NCI-H2171 (cell line): ENCODE measurements at places on chromosomes 1 and 21.

DNA sequence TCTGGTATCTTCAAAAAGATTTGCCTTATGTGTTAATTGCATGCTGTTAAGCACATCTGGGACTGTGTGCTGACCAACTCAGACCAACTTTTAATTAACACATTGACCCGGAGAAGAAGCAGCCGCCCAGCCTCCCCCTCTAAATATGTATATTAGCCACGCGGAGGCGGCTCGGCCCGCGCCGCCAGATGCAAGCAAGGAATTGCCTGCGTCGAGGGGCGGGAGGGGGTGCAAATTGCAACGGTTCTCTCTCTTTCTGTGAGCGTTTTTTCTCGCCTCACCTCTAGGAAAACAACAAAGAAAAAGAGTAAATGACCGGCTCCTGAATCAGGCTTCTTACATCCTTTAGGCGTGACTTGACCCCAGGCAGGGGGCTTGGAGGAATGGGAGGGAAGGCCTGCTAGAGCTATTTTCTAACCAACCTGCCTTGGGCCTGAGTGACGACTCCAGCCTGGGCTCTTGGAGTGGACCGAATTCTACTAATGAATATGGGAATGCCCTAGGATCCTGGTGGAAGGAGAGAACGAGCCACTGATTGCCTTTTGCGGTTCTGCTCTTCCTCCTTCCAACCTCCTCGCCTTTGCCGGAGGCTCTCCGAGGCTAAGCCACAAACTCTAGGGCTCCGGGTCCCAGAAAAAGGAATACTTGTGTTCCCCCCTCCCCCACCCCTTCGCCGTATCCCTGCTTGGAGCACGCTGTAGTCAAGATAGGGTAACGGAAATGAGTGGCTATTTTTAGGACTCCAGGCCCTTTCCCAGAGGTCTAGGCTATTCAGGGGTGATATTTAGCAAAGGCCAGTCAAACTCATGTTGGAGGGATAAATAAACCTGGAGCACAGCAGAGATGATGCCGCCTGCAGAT is 417.0 kb upstream of the ESRRG start:
- DNase-seq, result no peak

- DNase-seq, result no peak
Observed at GRCh38 chr1:47849005-47849521, 148.1 kb downstream of the TRABD2B start.

DNA sequence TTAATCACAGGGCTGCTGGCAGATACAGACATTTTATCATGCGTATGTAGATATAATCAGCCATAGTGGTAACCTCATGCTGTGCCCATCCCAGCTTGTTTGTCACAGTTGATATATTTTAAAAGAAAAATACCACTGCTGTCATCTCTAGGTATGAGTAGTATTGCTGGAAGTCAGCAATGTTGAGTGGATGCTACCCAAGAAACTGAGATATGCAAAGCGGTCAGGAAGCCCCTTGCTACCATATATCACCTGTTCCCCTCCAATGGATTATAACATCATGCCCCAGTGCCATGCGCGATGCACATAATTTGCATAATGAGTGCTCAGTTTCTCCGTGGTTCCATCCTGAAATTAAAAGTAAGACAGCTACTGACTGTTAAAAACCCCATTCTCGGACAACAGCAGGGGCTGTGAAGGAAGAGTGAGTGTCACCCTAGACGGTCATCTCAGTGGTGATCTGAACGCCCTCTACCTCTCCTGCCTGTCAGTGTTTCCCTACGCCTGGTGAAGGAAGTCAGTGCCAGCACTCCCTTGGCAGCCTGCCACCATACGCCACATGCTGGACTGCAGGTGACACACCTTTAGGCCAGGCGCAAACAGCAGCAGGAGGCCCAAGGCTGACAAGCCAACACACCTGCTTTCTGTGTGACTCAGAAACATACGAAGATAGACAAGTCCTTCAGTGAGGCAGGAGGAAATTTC is 2.7 kb downstream of the IL10RB start:
- DNase-seq, result peak; percentile 43

DNA sequence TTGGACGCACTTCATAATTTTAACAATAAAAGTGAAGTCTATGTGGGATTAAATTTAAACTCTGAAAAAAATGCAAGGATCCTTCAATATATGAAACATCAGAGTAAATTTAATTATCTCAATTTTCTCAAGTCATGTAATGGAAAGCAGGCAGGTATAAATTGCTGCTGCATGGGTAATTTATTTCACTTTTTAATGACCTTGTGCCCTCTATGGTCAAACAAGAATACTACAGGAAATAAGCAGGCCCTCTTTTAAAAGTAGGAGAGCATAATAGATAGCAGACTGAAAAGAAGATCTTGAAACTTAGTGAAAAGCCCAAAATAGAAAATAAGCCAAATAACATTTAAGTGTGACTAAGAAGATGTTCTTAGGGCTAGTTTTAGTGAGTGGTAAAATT is 22.9 kb downstream of the BCAS2 start:
- no peak for DNase-seq

DNA sequence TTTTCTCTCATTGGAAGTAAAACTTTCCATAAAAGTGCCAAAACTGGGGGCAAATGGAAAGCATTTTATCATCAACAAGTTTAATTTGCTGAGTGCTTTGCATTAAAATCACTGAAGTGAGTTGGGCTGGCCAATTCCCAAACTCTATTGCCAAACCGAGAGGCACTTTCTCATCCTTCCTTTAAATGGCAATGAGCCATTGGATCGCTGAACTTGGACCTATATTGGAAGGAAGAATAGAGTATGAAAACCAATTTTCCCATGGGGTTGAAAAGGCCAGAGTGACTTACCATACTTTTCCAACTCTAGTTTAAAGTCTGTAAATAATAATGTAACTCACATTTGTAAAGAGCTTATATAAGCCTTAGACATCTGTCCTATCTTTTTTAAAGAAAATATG is 189.1 kb upstream of the C1orf87 start:
- DNase-seq, result no peak

- DNase-seq, result no peak
Observed at GRCh38 chr1:175543447-175543846, 199.9 kb downstream of the TNR start.

GRCh38 chr1:224534731-224535130 is 81.4 kb upstream of the CNIH3 start:
- no peak for DNase-seq

- peak; percentile 71 for DNase-seq
Observed at GRCh38 chr1:166062421-166063070, 104.3 kb downstream of the FAM78B start.

GRCh38 chr1:39919545-39919944 is 17.8 kb upstream of the MYCL start:
- peak; percentile 61 for DNase-seq

- DNase-seq, result no peak
Observed at GRCh38 chr21:31480228-31480627, 136.2 kb upstream of the TIAM1 start.

- DNase-seq, result no peak
Observed at GRCh38 chr1:31702836-31703404, 897 bp downstream of the COL16A1 start.

- DNase-seq, result no peak
Observed at GRCh38 chr1:64691626-64692025, 53.2 kb upstream of the RAVER2 start.
